Left lung (tissue), 14 donors: ENCODE measurements at places on chromosomes 3 and 15.

DNA sequence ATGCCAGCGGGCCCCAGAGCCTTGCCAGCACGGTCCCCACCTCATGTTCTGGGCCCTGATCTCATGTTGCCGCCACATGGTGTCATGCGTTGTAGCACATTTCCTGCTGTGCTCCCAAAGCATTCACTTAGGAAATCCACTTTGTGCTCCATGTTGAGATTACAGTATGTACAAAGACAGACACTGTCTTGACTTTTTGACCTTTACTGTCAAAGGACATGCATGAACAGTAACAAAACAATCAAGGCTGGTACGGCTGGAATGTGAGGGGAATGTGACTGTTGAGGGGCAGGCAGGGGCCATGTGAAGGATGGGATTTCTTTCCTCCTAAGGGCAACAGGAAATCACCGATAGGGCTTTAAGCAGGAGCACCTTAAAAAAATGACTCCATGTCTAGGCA is 53.3 kb upstream of the RPL32 start:
- H3K4me3 ChIP-seq = no peak overlapping the region
- H3K27ac ChIP-seq = no peak overlapping the region
- H3K27me3 ChIP-seq = peaks cover 8% of the 10 kb centered on the region
- H3K36me3 ChIP-seq = no peaks in the 10 kb centered on the region
- DNase-seq = no peak

DNA sequence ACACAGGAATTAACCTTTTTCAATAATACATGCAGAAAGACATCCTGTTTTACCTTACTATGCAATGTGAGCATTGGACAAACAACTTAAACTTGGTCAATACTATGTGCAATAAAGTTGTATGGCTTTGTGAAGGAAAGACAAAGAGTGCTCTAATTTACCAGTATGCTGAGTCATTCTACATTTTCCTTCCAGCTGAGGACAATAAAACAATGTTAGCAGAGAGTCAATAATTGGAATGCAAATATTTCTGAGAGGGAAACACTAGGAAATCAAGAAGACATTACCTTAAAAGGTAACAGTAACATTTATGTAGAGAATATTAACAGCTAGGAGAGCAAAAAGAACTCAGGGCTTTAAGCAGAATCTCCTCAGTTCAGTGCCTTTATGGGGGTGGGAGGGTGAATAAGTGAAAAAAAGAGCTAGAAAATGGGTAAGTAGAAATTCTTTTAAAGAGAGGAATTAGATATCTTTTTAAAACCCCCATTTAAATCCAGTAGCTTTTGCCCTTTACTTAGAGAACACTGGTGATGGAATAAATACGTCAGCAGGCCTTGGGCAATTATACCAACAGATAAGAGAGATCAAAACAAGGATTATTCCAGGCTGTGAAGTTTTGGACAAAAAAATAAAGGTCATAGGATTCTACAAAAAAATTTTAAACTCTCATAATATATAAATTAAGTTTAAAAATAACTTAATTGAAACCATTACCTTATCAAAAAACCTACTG is 11.6 kb upstream of the HGD start:
- peaks cover 22% of the 10 kb centered on the region for H3K36me3 ChIP-seq
- H3K27me3 ChIP-seq = no peaks in the 10 kb centered on the region
- DNase-seq = no peak

- H3K4me1 ChIP-seq = peaks cover 17% of the 10 kb centered on the region
- no peak overlapping the region for H3K4me3 ChIP-seq
- H3K36me3 ChIP-seq = no peaks in the 10 kb centered on the region
- no peak for DNase-seq
- H3K27ac ChIP-seq = peak overlapping the region; percentile 81
Measured at GRCh38 chr3:37183375-37183831, 9.0 kb upstream of the LRRFIP2 start.

DNA sequence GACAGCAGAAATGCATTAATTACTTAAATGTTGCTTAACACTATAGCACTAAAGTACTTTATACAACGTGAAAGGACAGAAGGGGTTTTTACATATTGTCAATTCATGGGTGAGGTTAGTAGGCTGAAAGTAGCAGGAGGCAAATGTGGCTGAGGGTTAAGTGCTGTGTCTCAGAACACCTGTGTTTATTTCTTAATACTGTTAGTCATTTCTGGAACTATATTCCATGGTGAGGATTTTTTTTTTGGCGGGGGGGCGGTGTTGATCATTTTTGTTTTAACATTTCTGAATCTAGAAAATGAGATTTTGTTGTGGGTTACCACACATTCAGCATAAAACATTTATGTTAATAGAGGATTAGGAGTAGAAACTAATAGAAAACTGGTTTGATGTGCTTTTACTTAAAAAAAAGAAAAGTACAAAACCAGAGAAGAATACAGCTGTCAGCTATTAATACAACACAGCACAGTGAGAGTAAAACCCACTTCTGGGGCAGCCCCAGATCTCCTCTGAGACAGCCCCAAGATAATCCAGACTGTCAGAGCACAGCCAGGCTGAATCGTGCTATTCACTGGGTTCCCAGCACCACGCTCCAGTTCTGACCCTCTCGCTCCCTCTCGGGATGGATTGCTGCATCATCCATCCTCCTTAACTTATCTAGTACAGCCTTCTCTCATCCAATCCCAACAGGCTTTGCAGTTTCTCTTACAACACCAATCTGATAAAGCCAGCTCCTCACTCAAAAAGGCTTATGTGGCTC is 307.7 kb downstream of the TUSC7 start:
- H3K4me1 ChIP-seq = peaks cover 4% of the 10 kb centered on the region
- DNase-seq = no peak
- H3K27me3 ChIP-seq = no peaks in the 10 kb centered on the region
- H3K36me3 ChIP-seq = no peaks in the 10 kb centered on the region

DNA sequence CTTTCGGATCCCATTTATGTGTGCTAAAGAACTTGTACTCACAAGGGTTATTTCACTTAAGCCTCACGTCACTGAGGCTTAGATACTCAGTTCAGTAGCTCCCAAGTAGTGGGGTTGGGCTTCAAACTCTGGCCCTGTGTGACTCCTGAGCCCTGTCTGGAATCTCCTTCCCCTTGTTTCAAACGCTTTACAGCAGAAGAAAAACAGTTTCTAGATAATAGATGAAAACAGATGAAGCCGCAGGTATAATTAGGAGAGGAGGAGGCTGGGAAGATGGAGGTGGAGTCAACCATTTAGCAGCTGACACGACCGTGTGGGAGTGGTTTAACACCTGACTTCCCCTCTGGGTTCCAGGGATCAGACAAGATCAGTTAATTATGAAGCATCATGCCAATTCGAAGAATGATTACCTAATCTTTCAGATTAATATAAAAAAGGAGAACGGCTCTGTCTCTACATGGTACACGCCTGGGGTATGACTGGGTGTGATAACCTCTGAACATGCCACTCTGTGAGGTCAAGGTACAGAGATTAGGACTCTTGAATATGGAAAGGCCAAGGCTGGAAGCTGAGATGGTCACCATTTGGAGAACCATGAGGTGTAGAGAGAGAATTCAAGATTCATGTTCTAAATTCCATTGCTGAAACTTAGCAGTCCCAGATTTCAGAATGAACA is 31.1 kb downstream of the TPM1 start:
- no peak overlapping the region for H3K27ac ChIP-seq
- DNase-seq = no peak
- no peak overlapping the region for H3K4me3 ChIP-seq
- no peaks in the 10 kb centered on the region for H3K36me3 ChIP-seq
- H3K4me1 ChIP-seq = peaks cover 6% of the 10 kb centered on the region

DNA sequence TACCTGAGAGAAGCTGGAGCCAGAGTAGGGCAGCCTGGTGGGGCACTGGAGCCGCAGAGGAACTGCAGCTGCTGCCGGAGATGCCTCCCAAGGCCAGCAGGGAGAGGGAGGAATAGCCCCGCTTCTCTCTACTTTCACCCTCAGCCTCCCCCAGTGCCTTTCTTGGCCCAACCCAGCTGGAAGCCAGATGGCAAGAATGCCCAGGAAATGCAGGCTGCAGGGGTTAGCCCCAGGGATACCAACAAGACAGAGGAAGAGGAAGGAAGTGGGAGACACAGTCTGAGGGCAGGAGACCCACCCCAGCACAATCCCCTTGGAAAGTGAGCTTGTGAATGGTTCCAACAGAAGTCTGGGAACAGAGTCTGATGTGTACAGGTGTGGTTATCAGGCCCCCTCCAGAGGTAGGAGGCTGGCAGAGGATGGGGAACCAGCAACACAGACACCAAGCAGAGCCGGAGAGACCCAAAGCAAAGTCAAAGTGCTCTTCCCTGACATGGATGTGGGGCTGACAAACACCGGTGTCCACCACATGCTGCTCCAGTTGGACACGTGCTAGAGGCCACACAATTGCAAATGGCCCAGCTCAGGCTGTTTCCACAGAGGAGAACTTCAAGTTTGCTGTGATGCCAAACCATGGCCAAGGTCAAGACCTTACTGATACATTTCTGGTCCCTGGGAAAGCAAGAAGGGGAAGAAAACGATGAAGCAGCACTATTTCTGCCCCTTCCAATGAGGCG is 418.8 kb upstream of the PROK2 start:
- no peaks in the 10 kb centered on the region for H3K4me1 ChIP-seq
- no peaks in the 10 kb centered on the region for H3K27me3 ChIP-seq
- no peaks in the 10 kb centered on the region for H3K36me3 ChIP-seq

- H3K4me1 ChIP-seq = no peaks in the 10 kb centered on the region
- no peak for DNase-seq
- H3K4me3 ChIP-seq = no peak overlapping the region
- no peak overlapping the region for H3K27ac ChIP-seq
- H3K27me3 ChIP-seq = no peaks in the 10 kb centered on the region
Measured at GRCh38 chr3:13403847-13404246, 16.3 kb downstream of the NUP210 start.

DNA sequence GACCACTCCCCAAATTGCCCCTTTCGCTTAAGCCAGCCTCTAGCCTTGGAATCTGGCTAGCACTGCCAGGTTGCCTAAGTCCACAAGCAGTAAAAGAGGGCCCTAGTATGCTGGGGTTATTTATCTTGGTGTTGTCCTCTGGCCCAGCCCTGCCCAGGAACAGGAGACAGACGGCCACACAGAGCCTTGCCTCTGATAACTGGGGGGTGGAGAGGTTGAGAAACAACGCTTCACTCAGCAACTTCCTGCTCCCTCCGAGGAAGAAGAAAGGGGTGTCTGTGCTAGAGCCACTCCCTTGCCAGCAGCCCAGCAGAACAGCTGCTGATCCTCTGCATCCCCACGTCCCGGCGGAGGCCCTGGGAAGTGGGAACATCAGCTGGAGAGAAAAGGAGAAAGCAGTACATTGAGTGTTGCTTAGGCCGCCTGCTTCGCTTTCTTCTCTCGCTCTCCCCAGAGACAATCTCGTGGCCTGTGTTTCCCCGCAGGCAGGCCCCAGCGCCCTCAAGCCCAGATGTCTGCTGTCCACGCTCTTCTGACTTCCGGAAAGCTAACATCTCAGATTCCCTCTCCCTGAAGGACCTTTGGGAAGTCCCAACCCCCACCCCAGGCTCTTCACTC is 22.6 kb upstream of the C3orf70 start:
- H3K27me3 ChIP-seq = no peaks in the 10 kb centered on the region
- H3K36me3 ChIP-seq = no peaks in the 10 kb centered on the region
- H3K27ac ChIP-seq = no peak overlapping the region
- peaks cover 16% of the 10 kb centered on the region for H3K4me1 ChIP-seq

GRCh38 chr3:146468671-146469149 is 651 bp downstream of the PLSCR2 start:
- peaks cover 7% of the 10 kb centered on the region for H3K4me1 ChIP-seq
- H3K27ac ChIP-seq = peak overlapping the region; percentile 73
- H3K36me3 ChIP-seq = no peaks in the 10 kb centered on the region
- DNase-seq = no peak

- H3K27me3 ChIP-seq = no peaks in the 10 kb centered on the region
- DNase-seq = no peak
Measured at GRCh38 chr3:8657804-8658305, 13.3 kb upstream of the SSUH2 start.

GRCh38 chr3:10557781-10558373 is 52.5 kb upstream of the ATP2B2 start:
- H3K4me3 ChIP-seq = no peak overlapping the region
- H3K4me1 ChIP-seq = no peaks in the 10 kb centered on the region
- peaks cover 4% of the 10 kb centered on the region for H3K27me3 ChIP-seq
